GM03348 (cell line): ENCODE measurements at places on chromosomes 12 and 14.

DNA sequence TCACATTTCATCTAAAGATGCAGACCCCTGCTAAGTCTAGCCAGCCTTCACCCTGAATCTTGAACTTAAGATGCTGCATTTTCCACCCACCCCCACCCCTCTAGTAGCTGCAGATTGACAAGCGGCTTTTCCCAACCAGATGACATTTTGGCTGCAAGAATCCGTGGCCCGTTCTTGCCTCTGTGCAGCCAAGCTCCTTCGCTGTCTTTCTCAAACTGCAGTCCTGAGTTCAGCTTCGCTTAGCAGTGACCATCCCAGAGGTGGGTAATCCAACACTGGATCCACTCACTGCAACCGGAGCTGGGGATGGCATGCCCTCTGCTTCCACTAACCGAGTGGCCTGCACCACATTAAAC is 765 bp upstream of the NFYB start:
- DNase-seq: peak; percentile 27

DNA sequence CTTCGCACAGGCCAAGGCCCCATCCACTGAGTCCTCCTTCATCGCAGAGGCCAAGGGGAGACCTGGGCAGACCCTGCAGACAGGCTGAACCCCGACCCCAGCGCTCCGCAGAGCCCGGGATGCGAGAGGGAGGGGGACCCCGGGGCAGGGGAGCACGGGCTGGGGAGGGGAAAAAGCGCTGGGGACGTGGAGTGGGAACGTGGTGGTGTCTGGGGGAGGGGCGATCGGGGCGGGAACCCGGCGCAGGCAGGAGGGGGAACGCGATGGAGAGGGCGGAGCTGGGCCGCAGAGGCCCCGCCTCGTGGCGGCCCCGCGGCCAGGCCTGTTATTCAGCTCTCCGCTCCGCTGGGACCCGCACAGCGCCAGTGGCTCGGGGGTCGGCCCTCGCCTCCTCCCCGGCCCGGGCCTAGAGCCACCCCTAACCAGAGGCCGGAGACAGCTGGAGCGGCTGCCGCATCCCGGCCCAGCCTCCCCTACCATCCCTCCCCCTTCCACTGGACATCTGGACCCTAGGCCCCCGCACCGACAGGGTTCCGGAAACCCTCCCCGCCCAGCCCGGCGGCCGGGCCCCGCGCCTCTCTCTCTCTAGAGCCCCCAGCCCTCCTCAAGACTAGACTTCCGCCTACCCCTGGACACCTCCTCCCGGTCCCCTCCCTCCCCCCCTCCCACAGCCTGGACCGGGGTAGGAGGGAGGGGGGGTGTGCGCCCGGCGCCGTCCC is at the start of gene ARHGEF25:
Gene ARHGEF25, plus strand, starts transcription at position 328 of the 719 bp plus-strand sequence. CDS start 460 bp downstream, outside the sequence.
- DNase-seq: peak; percentile 95

- DNase-seq: no peak
Measured at GRCh38 chr14:57275023-57275664, 6.4 kb downstream of the AP5M1 start.

DNA sequence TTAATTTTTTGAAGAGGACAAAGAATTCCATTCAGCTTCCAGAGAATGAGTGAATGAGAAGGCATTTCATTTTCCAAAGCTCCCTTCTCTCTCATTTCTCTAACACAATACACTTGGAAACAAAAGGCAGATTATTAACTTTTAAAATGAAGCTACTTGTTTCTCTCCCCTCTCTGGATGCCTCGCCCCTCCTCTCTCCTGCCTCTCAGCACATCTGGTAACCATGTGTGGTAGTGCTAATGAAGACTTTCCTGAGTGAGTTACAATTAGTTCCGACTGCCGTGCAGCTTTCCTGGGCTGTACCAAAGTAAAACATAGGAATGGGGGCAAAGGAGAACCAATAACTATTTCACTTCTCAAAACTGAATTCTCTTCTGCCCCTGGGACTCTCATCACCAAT is 84.7 kb upstream of the SOX5 start:
- no peak for DNase-seq

GRCh38 chr12:53065470-53065869 is 13.7 kb downstream of the SPRYD3 start:
- no peak for DNase-seq

GRCh38 chr14:57493467-57494181 is at the start of gene CCDC198:
TSS of gene CCDC198 (minus strand) at chr14:57493857. CDS start at chr14:57493715, 142 bp downstream.
- DNase-seq: no peak

- no peak for DNase-seq
Measured at GRCh38 chr12:13976880-13977279, 4.5 kb downstream of the GRIN2B start.

GRCh38 chr14:79631276-79631675 is 580.0 kb downstream of the DIO2 start:
- DNase-seq: no peak

DNA sequence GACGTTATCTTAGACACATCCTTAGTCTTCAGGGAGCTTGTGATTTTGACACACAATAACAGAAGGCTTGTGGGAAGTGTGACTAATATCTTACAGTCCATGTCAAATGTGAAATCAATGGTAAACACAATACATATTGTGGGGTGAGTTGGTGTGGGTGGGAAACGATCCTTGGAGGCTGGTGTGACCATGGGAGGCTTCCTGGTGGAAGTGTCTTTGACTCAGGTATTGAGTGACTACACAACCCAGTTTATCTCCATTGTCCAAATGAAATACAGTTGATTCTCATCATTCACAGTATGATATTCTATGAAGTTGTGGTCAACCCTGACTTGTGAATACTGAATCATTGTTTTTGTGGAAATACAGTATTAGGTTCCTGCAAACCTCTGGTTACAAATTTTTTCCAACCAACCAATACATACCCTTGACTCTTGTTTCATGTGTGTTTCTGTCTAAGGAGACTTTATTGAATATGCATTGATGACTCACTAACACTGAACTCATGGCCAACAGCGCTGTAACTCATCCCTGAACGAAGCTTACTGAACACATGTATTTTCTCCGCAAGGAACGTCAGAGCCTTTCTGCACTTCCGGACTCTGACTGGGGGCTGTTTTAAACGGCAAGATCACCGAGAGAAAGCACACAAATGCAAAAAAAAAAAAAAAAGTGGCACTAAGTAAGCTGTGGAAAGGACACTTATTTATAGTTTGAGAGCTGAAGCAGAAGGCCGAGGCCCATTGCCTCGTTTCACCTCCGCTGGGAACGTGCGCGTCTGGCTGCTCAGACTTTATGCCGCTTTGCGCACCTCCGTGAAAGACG is 59.0 kb downstream of the CLMN start:
- DNase-seq: no peak

- DNase-seq: no peak
Measured at GRCh38 chr12:51413791-51414190, 10.8 kb upstream of the SLC4A8 start.

DNA sequence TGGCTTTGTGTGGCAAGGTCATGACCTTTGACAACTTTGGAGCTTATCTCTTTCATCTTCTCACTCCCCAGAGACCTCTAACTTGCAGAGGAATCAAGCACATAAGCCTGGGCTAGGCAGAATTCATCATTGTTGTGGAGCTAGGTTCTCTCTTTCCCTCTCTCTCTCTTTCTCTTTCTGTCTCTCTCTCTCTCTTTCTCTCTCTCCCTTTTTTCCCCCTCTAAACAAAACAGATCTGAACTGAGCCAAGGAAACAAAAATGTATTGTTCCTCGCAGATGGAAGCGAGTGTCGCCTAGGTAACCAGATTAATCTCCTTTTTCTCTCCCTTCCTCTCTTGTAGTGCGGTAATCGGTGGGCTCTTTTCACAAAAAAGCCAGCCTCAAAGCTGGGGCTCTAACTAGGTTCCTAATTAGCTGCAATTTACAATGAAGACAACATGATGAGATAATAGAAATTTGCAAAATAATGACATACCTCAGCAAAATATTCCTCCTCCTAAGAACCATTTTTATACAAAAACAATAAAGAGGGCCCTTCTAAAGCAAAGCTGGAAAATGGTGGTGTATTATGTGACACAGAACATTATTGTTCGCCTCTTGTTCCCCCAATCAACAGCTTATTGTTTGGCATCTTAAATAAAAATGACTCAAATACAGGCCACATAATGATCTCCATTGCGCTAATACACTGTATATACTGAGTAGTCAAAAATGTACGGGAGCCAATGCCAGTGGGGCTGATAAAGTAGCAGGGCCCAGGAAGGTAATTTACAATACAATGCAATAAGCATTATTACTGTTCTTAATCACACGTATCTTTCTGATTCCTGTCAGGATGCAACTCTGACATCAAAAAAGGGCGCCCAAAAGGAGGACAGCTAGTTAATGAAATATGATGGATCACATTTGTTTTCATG is 65.7 kb upstream of the SOX5 start:
- no peak for DNase-seq

GRCh38 chr12:110639336-110640141 is 25.6 kb downstream of the TCTN1 start:
- peak; percentile 48 for DNase-seq

- no peak for DNase-seq
Measured at GRCh38 chr12:127819056-127819455, 447.9 kb upstream of the TMEM132C start.

GRCh38 chr14:70884595-70885342 is 22.5 kb upstream of the PCNX1 start:
- no peak for DNase-seq

DNA sequence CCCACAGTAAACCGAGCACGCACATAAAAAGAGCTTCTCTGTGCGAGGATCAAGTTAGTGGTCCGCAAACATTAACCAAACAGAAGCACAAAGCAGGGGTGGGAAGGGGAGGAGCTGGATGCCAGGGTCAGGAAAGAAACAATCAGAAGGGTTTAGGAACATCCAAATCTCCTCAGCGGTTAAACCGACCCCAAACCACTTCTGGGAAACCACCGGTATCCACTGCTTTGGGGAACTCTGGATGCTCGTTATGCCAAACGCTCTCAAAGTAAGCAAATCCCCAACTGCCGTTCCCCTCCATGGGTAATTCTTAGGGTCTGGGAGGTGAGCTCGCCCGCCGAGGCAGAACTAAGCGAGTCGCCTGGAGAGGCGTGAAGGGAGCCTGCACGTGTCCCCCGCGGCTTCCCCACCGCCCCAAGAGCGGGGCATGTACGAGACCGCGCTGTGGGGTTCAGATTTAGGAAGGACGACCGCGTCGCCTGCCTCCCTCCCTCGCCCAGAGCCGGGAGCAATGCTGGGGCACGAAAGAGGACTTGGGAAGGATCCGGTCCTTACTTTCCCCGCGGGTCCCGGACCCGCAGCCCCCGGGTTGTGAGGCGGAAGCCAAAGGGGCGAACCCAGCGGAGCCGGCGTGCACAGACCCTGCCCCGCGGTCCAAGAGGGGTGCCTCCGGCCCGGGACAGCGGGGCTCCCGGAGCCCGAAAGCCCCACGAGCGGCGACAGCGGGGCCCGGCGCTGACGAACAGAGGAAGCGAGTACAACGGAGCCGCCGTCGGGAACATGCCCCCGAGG is 711 bp downstream of the SBNO1 start:
- DNase-seq: peak; percentile 32

- no peak for DNase-seq
Measured at GRCh38 chr14:26598672-26599131, 869 bp upstream of the NOVA1 start.

GRCh38 chr12:95815632-95816212 is 25.2 kb upstream of the NTN4 start:
- peak; percentile 66 for DNase-seq

DNA sequence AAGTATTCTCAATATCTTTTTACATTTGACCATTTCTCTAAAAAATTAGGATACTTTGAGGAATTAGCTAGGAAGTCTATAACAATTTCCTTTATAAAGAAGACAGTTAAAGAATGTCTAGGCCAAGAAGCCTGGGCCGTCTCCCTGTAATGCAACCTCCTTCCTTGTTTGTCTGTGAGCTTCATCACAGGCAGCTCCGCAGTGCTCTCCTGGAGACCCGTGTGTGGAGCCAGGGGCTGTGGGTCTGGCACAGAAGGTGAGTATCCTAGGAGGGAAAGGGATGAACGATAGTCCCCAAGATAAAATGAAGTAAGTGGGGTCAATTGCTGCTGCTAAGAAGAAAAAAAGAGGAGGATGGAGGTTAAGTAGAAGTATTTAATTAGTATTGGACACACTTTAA is 31.8 kb upstream of the ATP23 start:
- DNase-seq: no peak

DNA sequence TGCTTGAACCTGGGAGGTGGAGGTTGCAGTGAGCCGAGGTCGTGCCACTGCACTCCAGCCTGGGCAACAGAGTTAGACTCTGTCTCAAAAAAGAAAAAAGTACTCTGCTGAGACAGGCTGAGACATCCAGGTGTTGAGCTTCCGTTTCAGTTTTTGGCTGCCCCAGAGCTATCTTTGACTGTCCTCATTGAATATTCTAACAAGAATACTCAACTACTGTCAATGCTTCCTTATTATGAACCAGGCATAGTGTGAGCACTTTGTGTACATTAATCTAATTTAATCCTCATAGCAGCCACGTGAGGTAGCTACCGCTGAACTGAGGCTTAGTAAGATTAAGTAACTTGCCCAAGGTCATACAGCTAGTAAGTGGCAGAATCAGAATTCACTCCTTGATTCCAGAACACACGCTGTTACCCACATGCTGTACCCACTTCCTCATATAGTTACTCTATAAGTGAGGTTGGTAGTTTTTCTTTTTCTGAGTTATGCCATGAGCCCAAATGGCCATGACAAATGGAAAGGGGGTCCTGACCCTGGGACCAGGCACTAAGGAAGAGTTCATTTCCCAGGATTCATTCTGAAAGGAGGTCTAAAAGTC is 11.3 kb downstream of the ALDH1L2 start:
- no peak for DNase-seq

- DNase-seq: no peak
Measured at GRCh38 chr12:28027947-28028724, 55.6 kb upstream of the PTHLH start.

DNA sequence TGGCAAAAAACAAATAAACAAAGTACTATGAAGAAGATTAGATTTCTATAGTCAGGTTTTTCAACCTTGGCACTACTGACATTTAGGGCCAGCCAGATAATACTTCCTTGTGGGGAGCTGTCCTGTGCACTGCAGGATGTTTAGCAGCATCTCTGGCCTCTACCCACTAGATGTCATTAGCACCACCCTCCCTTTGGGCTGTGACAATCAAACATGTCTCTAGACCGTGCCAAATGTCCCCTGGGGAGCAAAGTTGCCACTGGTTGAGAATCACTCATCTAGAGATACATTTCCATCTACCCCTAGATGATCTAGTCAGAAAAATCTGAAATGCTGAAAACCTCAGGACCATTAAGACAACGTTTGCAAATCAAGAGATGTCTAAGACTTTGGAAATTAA is 29.9 kb downstream of the SRRM4 start:
- DNase-seq: no peak

- DNase-seq: no peak
Measured at GRCh38 chr14:72903716-72904115, 9.8 kb upstream of the DPF3 start.

GRCh38 chr12:27330846-27331245 is 1.8 kb upstream of the BMAL2 start:
- no peak for DNase-seq
